ENCODE measurements at places on chromosomes 6 and 20.

- DNase-seq: no peak
Measured at GRCh38 chr6:17886891-17887290, 100.5 kb downstream of the KIF13A start.

DNA sequence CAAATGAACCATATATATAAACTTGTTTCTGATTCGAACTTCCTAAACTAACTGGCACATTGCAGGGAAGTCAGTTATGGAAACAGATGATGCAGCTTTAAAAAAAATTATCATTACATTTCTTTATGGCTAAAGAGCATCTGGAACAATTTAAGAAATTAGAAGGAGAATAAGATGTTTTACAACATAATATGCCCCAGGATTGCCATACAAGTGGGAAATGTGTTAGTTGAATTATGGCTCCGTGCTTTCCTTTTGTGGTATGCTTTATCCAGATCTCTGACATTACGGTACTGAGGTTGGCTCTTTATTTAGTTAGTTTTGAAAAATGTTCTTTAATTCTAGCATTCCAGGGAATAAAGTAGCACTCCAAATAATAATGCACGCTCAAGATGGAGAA, 343.0 kb upstream of the ZFP64 start:
- no peak for DNase-seq

GRCh38 chr6:36933519-36933918, 21.0 kb upstream of the PI16 start:
- DNase-seq: no peak

DNA sequence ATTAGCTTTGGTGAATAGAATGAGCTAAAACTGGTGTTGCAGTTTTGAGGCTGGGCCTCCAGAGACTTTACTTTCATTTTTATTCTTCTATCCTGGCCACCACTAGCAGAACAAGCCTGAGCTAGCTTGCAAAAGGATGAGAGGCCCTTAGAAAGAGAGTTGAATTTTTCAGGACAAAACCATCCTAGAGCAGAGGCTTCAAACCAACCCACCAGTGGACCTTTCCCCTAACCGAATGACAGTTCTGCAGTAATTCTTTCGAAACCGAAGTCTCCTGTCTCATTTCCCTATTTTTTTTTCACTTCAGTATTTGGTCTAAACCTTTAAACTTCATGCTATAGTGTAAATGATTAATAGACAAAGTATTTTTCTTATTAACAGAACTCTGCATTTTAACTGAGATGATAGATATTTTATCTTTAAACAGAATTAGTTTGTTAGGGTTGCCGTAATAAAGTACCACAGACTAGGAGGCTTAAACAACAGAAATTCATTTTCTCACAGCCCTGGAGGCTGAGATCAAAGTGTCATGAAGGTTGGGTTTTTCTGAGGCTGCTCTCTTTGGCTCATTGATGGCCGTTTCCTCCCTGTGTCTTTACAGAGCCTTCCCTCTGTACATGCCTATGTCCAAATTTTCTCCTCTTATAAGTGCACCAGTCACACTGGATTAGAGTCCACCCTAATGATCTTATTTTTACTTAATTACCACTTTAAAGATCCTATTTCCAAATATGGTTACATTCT, 80.6 kb upstream of the PAK5 start:
- DNase-seq: no peak

GRCh38 chr20:45409521-45410272, 1.6 kb downstream of the DBNDD2 start:
- DNase-seq: no peak

DNA sequence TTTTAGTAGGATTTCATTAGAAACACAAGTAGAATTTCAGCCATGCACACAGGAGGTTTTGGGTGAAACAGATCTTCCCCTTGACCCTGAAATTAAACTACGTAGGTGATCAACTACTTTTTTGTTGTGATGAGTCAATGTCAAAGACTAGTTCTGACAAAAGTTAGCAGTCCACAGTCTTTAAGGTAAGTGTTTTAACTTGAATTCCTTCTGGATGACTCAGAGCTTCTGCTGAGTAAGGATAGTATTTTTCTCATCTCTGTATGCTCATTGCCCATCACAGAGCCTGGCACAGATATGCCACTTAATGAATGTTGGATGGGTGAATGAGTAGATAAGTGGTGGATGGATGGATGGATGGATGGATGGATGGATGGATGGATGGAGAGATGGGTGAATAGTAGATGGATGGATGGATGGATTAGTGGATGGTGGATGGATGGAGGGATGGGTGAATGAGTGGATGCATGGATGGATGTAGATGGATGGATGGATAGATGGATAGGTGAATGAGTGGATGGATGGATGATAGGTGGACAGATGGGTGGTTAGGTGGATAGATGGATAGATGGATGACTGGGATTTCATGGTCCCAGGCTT, 165.3 kb downstream of the ZMYND8 start:
- no peak for DNase-seq

DNA sequence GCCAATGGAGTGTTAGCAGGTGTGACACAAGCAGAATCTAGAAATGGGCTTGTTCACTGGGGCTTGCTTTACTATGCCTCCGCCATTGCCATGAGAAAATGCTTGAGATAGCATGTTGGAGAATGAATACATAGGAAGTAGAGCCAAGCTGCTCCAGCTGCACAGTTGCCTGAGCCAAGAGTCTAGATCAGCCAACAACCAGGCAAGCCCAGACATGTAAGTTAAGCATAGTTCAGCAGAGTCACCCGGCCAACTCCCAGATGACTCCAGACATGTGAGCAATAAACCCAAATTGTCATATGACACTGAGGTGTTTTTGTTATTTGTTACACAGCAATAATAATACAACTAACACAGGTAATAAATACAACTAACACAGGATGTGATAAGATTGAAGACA, 167.9 kb downstream of the HAO1 start:
- no peak for DNase-seq

DNA sequence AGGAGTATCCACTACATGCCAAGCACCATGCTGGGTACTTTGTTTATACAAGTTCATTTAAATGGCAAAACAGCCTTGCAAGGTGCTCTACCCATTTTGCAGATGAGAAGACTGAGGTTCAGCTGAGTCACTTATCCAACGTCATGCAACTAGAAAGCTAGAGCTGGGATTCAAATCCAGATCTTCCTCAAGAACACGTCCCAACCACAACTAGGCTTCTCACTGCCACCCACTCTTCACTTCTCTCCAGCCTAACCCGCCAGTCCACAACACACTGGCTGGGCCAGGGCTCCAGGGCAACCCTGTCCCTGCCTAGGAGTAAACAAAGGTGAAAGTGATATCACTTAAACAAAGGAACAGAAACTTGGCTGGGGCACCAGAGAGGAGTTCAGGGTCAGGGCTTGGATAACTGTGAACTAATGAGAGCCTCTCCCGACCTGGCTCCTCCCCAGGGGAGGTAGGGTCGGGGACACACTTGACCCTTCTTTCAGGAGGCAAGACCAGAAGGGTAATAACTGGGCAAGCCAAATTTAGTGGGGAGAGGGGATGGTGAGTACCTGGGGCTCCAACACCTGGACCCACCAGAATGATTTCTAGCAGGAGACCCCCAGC, 7.9 kb downstream of the SDC4 start:
- DNase-seq: no peak

DNA sequence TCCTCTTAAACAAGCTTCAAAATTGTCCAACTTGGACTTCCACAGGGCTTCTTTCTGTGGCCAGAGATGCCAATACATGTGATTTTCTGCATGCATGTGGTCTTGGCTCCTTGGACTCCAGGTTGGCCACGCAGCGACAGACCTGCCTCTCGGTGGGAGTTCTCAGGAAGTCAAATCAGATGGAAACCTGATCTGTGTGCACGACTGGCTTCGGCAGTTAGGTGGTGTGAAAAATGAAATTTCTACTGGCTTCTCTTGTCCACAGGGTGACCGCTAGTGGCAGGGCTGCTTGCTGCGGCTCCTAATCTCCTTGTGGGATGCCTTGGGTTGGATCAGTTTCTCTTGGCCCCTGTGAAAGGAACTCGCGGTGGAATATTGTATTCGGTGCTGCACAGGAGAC, 57.3 kb downstream of the PHACTR3 start:
- no peak for DNase-seq

- DNase-seq: no peak
Measured at GRCh38 chr6:131831392-131831791, 23.6 kb downstream of the ENPP1 start.

Data from activated T-helper 1 cell treated with Interleukin-2 at 50 U/mL for 16 hours (primary cell).